Bone marrow (tissue), 2 donors: ENCODE measurements at places on chromosomes 1 and 21.

- DNase-seq, result no peak
Measured at GRCh38 chr21:40886931-40887330, 40.0 kb upstream of the DSCAM start.

DNA sequence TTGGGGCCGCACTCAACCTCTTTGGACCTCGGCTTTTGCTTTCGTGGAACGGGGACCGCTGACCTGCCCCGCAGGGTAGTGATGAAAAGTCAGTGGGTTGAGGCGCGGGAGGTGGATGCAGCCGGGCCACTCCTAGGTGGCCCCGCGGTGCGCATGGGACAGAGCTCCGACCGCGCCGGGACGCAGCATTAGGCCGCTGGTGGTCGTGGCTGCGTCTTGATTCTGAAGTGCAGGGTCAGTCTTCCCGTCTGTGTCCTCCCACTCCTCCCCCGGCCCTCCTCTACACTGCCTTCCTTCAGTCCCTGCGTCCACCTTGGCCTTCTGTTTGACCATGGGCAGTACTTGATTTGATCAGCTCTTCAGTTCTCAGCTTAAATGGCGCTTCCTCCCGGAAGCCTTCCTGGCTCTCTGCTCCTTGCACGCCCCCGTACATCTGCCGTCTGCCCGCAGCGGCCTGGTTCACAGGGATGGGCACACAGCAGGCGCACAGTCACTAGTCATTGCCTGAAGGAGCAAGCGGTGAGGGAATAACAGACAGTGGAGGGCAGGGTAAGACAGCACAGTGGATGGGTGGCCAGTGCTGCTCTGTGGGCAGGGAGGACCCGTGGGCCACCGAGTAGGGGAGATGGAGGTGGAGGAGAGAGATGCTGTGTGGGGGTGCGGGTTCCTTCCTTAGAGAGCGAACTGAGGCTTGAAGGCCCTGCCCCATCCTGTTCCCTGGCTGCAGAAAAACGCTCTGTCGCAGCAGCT, 633 bp downstream of the THEMIS2 start:
- DNase-seq, result peak; percentile 36

GRCh38 chr1:103790172-103790571, 40.5 kb downstream of the AMY1C start:
- DNase-seq, result no peak

- DNase-seq, result no peak
Measured at GRCh38 chr1:75099581-75099980, 34.6 kb upstream of the LHX8 start.

DNA sequence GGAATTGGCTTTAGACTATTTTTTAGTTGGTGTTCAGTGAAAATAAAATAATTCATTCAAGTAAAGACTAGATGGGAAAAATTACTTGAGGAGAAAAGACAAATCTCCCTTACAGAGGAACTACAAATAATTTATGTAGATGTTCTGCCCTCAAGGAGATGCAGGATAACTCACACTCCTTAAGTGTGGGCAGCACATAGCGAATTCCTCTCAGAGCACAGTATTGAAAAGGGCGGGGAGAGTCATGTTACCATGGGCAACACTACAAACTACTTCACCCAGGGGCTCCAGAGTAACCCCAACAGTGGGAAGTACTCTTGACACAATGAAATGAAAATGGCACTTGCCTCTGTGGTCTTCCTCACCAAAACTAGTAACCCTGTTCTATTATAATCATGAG, 20.6 kb upstream of the LAMC2 start:
- DNase-seq, result no peak

DNA sequence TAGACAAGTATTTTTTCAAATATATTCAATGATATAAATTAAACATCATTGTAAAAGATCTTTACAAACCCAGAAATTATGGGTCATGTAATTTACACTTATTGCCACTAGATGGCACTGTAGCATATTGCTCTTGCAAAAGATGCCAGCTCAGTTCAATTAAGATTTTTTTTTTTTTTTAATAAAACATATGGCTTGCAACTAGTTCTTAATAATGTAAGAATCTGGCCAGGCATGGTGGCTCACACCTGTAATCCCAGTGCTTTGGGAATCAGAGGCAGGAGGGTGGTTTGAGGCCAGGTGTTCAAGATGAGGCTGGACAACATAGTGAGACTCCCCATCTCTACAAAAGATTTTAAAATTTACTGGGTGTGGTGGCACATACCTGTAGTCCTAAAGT, 49.4 kb upstream of the DESI2 start:
- peak; percentile 41 for DNase-seq

GRCh38 chr1:42931911-42932422, 26.7 kb downstream of the SLC2A1 start:
- DNase-seq, result peak; percentile 50

- no peak for DNase-seq
Measured at GRCh38 chr1:19157653-19158052, 52.4 kb downstream of the UBR4 start.

DNA sequence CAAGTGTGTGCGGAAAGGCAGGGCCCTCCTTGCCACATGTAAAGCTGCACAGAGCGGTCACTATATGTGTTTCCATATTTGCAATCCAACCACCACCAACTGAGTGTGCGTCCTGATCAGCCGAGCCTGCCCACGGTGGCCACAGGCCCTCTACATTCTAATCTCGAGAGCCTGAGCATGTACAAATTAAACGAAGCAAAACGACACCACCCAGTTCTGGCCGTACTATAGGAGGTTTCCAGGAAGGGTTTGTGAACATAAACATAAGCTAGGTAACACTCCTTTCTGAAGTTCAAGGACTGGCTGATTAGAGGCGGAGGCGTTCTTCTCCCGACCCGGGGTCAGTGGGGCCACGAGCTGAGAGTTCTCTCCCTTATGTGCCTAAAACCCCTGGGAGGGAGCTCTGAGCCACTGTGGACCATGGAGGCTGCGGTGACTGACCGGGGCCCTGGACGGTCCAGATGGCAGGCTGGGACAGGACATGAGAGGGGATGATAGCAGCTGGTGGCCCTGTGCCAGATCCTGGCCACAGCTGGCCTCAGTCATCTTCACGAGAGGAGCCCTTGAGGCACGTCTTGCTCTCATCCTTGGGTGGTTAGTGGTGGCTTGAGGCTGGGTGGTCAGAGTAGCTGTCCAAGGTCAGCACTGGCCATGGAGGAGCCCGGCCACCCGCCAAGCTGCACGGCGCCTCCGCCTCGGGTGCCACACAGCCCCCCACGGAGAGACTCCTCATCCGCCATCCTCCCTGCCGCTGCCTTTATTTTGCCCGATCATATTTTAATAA, 39.1 kb upstream of the TRAPPC10 start:
- no peak for DNase-seq

GRCh38 chr1:192565946-192566345, 9.6 kb upstream of the RGS1 start:
- no peak for DNase-seq

- DNase-seq, result no peak
Measured at GRCh38 chr1:167484726-167485502, 33.4 kb downstream of the CD247 start.

DNA sequence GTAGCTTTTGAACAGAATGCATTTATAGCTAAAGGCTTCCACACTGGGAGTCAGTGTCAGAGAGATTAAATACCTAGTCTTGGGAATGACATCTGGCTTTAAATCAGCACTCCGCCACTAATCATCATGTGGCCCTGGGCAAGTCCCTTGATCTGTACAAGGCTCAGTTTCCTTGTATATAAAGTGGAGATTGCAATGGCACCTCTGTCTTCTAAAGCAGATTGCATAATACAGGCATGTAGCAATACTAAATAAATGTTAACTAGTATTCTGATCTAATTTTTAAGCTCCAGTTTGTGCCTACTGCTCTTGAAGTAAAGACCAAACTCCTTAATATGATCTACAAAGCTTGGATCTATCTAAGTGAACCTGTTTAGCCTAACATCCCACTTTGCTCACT, 249.4 kb downstream of the PLPP3 start:
- DNase-seq, result no peak

- no peak for DNase-seq
Measured at GRCh38 chr1:216900116-216900620, 176.9 kb upstream of the ESRRG start.

DNA sequence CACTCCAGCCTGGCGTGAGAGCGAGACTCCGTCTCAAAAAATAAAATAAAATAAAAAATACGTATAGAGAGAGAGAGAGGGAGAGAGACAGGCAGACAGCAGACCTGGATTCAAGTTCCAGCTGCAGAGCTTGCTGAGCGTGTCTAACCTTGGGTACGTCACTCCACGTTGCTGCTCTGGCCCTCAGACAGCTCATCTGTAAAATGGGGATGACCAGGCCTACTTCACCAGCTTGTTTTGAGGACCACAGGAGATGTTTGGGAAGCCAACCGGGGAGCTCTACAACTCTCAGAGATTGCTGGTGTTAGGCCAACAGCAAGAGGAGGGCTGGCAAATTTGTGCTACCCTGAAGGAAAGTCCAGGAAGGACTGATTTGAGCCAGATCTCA, 499 bp upstream of the TRAF5 start:
- no peak for DNase-seq

- no peak for DNase-seq
Measured at GRCh38 chr21:35579520-35580293, 480.6 kb downstream of the SETD4 start.

GRCh38 chr1:25216123-25216522, 16.2 kb downstream of the SYF2 start:
- no peak for DNase-seq

DNA sequence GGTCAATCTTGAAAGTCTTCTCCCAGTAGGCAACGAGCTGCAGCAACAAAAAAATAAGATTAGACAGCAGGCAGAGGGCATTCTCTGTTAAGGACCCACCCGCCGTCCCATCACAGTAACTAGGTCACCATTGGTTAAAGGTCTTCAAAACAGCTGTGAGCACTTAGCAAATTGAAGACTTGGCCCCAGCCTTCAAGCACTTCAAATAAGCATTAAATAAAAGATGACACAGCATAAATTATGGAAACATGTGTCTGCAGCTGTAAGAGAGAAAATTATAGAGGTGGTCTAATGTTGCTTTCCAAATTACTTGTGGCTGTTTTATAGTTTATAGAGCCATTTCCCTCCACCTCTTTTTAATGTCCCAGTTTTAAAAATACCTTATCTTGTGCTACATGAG, 61.2 kb downstream of the VANGL1 start:
- no peak for DNase-seq

- no peak for DNase-seq
Measured at GRCh38 chr1:116835161-116835560, 74.6 kb upstream of the PTGFRN start.

DNA sequence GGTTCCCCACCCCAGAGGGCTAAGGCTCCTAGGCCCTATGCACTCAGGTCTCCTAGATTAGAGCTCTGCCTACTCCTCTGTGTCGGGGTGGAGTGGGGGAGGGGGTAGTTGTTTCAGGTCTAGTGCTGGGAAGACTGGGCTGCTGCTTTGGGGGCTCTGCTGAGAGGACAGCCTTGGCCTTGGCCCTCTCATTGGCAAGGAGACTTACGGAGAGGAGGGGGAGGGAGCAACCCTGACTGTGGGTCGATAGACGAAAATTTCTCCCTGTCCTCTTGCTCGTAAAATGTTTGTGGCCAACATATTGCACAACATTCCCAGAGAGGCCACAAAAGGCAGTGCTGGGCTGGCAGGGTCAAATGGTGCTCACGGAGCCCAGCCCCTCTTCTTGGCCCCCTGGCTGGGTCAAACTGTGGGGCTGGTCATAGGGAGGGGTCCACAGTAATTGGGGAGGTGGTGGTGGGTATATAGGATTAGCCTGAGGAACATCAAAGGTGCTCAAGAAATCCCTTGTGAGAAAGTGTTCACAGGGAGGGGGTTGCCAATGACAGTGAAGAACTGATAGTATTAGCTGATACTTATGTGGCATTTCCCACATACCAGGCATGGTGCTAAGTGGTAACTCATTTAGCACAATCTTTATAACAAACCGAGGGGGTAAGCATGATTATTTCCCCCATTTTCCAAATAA, 8.5 kb upstream of the DMBX1 start:
- no peak for DNase-seq

DNA sequence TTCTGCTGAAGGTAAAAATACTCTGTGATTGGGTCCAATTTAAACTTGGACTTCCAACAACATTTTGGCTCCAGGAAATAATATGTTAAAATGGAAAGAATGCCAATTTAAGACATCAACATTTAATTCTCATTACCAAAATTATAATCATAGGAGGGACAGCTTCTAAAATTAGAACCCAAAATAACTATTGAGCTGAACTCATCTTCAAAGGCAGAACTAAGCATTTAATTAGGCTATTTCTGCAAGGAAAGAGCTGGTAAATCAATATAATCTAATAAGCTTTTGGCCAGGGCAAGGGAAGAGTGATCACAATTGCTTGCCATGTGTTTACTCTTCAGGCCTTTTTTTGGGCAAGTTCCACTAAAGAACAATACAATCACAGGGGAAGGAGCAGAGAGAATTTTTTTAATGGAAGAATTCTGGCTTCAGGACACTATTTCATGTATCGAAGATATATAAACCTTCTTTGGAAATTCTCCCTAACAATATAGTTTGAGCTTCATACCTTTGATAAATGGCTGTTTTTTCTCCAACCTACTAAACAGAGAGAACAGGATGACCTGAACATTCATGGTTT, 133.1 kb upstream of the PTBP2 start:
- no peak for DNase-seq

- no peak for DNase-seq
Measured at GRCh38 chr1:237972186-237972585, 81.5 kb upstream of the ZP4 start.

DNA sequence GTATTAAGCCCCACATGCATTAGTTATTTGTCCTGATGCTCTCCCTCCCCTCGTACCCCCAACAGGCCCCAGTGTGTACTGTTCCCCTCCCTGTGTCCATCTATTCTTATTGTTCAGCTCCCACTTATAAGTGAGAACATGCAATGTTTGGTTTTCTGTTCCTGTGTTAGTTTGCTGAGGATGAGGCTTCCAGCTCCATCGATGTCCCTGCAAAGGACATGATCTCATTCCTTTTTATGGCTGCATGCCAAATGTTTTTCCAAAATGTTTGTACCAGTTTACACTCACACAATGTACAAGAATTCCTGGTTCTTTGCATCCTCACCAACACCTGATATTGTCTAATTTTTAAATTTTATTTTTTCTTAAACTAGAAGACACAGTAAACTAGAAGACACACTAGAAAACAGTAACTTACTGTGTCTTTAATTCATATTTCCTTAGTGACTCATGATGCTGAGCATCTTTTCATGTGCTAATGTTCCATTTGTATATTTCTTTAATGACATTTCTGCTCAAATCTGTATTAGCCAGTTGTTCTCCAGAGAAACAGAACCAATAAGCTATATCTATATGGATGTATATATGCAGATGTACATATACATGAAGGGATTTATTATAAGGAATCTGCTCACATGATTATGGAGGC, 19.4 kb upstream of the USP1 start:
- DNase-seq, result no peak

- no peak for DNase-seq
Measured at GRCh38 chr21:31945546-31945945, 72.7 kb downstream of the HUNK start.

GRCh38 chr1:9438431-9439073, 100.7 kb upstream of the SLC25A33 start:
- DNase-seq, result no peak
